ENCODE measurements at places on chromosomes 1 and 21. TPM values are rescaled to one million over a fixed set of nuclear protein-coding genes. Genes with fewer than 3 reads are reported as not detected.

- no peak for DNase-seq
Observed at GRCh38 chr1:27795601-27796000, 22.6 kb downstream of the STX12 start.

- no peak for DNase-seq
Observed at GRCh38 chr1:245205864-245206263, 51.1 kb downstream of the KIF26B start.

DNA sequence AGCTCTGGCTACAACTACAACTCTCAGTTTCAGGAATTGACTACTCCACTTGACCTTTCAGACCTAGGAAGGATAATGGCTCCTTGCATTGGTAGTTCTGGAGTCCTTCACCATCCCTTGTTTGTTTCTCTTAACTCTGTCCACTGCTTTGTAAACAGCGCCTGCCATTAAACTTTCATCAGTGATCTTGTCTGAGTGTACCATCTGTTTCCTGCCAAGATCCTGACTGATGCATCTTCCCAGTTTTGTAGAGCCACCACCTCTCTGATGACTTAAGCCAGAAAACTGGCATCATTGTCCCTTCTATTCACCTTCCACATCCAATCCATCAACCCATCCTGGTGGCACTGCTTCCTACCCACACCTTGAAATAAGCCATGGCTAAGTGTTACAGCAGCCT lies 15.2 kb downstream of the MAP10 start:
- DNase-seq, result no peak

DNA sequence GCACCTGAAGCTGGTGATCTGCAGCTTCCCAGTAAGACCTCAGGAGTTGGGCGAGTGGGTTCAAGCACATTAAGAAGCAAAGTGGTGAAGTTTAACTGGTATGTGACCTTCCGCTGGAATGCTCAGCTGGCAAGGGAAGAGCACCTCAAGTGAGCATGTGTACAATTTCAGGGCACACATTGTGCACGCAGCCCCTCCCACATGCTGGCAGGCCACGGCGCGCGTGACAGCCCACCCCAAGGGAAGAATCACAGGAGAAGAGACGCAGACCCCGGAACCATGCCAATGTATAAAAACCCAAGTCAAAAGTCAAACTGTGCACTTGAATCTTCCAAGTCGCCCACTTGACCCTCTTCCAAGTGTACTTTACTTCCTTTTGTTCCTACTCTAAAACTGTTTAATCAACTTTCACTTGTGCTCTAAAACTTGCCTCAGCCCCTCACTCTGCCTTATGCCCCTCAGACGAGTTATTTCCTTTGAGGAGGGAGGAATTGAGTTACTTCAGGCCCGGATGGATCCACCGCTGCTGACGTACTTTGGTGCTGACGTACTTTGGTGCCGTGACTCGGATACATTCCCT lies 20.0 kb downstream of the LRRC3 start:
- DNase-seq, result no peak

- DNase-seq, result peak; percentile 66
Observed at GRCh38 chr1:32981003-32981901, 16.6 kb upstream of the RNF19B start.

DNA sequence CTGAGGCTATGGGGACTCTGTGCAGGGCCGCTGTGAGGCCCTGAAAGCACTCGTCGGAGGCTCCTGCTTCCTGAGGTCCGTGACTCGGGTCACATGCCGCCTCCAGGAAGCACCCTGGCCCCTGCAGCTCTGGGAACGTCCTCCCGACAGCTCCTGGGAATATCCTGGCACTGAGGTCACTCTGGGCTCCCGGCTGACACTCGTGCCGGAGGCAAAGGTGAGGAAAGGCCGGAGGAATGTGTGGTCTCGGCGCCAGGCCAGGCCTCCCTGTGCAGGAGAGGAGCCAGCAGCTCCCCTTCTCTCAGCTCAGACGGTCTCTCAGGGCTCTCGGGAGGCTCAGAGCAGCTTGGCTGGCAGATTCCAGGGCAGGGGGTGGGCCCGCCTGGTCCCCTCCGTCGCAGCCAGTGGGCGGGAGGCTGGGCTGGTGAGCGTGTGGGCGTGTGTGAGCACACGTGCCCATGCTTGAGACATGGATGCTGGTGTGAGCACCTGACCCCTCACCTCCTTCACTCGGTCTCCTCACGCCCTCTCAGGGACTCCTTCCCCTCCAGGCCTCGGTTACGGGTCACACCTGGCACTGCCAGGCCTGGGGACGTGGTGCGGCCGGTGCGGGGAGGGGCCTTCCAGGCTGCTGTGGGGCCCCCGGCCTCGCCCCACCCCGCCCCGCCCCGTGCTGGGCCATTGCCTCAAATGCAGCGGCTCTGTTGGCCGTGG lies 5.5 kb upstream of the RNF223 start:
- DNase-seq, result peak; percentile 67

Gene USH2A
- total RNA-seq, result 5.6 TPM

Gene PGBD5
- total RNA-seq, result 13.2 TPM

Gene ATP1A4
- total RNA-seq, result not detected

Gene CHI3L1
- total RNA-seq, result 0.85 TPM

Data from right atrium auricular region (tissue), 2 donors.